Mucosa of gallbladder (tissue), 1 donor: ENCODE measurements at places on chromosomes 6 and 20.

DNA sequence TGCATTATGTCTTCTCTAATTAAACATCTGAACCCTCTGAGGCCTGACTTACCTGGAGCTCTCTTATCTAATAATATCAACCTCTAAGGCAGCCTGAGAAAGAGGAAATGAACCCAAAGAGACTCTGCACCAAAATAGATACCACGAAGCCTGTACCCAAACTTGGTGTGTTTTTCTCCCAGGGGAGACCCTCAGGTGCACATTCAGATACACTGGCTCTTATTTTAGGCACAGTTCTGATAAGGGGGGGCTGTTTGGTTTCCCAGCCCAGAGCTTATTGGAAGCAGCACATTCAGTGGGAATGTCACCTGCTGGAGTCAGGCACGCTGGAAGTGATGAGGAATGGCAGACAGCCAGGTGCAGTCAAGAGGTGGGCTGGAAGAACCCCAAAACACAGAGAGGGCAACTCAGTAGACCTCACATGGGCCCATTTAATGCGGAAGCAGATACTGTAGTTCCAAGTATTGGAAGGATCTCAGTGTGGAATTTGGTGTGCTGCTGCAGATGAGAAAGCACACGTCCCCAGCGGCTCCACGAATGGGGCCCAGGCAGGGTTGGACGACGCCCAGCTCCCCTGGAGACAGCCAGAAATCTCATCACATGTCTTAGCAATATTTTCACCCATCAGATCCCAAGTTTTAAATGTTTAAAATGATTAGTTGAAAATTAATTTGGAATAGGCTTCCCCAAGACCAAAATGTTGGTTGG is 9.7 kb upstream of the CCR6 start:
- no peak for DNase-seq

- DNase-seq = no peak
Observed at GRCh38 chr6:112030961-112031660, 22.8 kb upstream of the CCN6 start.

DNA sequence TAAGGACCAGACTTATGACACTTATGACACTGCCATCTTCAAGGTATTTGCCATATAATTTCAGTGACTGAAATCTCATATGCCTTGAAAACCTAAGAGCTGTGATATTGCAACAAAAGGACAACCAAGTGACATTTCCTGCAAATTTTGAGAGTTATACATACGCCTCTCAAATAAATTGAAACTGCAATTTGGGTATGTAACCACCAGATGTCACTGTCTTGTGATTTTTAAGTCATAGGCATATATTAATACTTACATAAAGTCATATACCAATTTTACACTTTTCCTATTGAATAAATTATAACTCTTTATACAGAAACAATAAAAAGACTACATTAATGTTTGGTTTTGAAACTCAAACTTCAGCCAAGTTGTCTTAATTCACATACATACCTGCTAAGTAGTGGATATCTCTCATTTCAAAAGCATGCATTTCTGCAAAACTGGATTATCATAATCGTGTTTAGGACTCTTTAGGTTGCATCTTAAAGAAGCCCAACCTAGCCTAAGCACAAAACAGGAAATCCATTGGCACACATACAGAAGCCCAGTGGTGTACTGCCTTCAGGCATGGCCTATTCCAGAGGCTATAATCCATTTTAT is 180.2 kb downstream of the PACRG start:
- no peak for DNase-seq

GRCh38 chr6:42066156-42066675 is 15.9 kb downstream of the TAF8 start:
- no peak for DNase-seq

DNA sequence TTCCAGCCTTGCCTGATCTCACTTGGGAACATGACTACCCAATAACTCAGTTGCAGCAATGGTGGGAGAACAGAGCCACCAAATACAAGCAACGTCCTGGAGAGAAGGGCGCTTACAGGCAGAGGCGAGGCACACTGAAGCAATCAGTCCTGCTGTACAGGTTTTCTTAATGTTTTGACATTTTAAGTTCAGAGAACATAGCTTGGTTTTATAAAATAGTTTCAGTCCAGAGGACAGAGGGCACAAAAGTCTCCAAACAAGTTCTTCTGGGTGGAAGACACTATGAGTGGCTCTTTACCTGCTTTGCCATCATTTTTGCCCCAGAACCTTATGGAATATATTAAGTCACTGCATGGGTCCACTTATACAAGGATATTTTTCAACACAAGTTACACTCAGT is 103.4 kb upstream of the KCNG1 start:
- DNase-seq = no peak

GRCh38 chr20:23094213-23094896 is 8.2 kb upstream of the CD93 start:
- DNase-seq = no peak

- DNase-seq = no peak
Observed at GRCh38 chr20:39985271-39985827, 703.7 kb downstream of the MAFB start.

DNA sequence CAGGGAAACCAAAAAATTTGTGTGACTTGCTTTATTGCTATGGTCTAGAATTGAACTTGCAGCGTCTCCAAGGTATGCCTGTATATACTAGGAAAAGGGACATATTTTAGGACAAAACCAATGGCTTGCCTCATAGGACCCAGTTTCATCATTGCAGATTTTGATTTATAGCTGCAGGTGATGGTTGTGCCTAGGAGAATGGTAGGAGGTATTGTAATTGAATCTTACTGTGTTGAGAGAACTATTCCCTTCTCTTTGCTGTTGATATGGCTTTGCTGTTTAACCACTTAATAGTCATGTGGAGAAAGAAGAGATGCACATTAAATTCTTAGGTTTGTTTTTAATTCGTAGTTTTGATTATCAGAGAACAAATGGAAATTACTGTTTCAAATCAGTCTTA is 16.4 kb downstream of the DSTN start:
- DNase-seq = no peak

DNA sequence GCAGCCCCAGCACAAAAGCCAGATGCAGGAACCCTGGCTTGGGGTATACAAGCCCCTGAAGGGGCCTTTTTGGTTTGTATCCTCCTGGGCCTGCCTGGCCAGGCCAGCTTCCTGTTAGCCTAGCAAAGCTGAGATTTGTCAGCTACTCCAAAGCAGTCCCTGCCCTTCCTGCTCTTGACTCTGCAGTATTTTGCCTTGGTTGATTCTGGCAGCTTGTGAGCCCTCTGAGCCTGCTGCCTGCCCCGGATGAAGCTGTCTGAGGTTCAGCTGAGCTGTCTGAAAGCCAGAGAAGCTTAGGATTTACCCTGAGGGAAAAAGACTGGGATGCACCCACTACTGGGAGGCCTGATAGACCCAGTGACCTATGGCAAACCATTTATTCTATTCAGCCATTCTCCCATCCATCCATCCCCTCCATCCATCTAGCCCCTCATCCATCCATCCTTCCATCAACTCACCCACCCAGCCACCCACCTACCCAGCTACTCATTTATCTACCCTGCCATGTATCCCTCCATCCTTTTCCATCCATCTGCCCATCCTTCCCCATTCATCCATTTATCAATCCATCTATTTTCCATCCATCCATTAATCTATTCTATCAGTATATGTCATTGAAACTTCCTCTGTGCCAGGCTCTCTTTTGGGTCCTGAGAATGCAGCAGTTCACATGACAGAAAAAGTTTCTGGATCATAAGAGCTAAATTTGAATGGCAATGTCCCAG is 307.5 kb downstream of the DHX35 start:
- DNase-seq = no peak

GRCh38 chr6:40131675-40132074 is 197.4 kb upstream of the MOCS1 start:
- DNase-seq = no peak

- no peak for DNase-seq
Observed at GRCh38 chr6:37168811-37169495, 999 bp upstream of the PIM1 start.

GRCh38 chr6:12950976-12951375 is 234.4 kb downstream of the PHACTR1 start:
- DNase-seq = no peak

DNA sequence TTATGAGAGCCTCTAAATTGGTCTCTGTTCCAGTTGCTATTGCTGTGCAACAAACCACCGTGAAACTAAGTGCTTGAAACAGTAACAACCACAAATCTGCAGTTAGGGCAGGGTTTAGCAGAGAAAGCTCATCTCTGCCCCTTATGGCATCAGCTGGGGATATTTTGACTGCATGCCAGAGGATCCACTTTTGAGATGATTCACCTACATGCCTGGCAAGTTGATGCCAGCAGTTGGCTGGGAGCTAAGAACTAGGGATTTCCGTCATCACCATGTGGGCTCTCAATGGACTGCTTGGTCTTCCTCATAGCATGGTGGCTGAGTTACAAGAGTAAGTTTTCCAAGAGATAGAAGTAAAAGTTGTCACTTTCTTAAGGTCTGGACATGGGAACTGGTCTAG is 35.1 kb downstream of the PLCB4 start:
- no peak for DNase-seq

GRCh38 chr6:34602318-34603111 is 46.4 kb upstream of the SPDEF start:
- DNase-seq = peak; percentile 41
